Jurkat, Clone E6-1 (cell line): ENCODE measurements at places on chromosomes 7 and 10.

GRCh38 chr7:39153647-39154046 is 175.9 kb downstream of the POU6F2 start:
- no peak for DNase-seq

DNA sequence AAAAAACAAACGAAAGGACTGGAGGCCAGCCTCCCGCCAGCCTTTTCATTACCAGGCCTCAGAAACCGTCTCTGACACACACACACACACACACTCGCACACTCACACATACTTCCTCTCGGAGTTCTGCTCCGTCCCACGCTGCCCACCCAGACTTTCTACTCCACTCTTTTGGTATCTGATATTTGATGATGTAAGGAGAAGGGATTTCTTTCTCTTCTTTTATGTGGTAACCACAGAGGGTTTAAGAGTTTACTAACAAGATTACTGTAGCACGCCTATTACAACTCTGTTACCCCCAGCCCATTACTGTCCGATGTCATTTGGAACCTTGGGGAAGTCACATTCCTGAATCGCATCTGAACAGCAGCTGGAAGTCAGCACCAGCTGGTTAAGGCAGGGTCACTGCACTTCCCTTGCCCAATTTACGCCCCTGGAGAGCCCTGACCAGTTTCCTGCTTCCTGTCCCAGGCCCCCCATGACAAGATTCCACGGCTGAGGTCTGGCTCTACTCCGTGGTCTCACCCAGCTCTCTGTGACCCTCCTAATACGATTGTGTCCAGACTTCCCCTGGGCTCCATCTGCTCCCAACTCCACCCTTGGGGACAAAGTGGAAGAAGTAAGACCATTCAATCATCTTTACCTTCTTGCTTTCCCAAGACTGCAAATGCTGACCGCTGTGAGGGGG is 1.1 kb downstream of the DENND2A start:
- DNase-seq, result no peak

- DNase-seq, result no peak
Observed at GRCh38 chr10:43849551-43849950, 200.9 kb upstream of the ZNF32 start.

DNA sequence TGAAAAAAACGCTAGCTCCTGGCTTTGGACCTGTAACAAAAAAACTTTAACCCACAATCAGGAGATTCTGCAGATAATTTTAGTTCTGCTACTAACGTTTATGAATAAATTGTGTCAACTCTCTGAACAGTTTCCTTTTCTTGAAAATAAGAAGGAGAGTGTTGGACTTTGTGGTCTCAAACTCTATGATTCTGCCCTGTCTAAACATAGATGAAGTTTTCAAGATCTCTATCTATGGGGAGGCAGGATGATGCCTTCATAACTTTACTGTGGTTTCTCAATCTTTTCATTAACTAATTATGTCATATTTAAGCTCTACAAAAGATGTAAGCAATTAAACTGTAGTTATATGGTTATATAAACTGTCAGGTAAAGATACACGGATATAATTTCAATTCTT is 162.0 kb downstream of the REEP3 start:
- peak; percentile 26 for DNase-seq

- no peak for DNase-seq
Observed at GRCh38 chr10:77989081-77989724, 40.1 kb downstream of the POLR3A start.

GRCh38 chr7:158958618-158959017 is 102.3 kb downstream of the DYNC2I1 start:
- no peak for DNase-seq

GRCh38 chr10:42997849-42998165 is 79.1 kb upstream of the RET start:
- no peak for DNase-seq

- no peak for DNase-seq
Observed at GRCh38 chr7:21867226-21867625, 78.5 kb downstream of the CDCA7L start.

DNA sequence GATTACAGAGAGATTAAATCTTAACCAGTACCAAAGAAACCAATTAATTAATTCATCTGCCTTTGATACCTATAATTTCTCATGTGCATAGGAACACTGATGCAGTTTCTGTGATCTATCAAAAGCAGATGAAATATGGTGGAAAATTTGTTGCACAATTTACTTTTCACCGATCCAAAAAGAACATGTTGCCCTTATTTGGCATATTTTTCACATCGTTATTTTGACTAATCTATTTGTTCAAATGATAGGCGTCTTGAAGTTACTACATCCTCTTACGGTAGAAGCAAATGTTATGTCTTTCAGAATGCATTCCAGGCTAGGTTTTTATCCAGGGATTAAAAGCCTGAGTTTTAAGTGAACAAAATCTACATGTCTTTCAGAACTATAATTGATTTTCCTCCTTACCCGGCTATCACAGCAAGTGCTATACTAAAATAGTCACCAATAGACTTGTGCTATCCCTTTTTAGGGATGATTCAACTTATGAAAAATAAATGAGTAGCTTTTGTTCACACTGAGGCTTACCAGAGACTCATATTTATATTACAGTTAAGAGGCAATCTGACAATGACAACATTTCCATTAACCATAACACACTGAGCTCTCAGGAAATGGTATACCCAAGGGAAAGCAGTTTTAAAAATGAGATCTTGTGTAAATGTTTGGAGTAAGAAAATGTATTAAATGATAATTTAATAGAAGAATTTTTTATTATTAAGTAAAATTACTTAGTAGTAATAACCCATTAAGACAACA is 16.8 kb upstream of the TES start:
- no peak for DNase-seq

- DNase-seq, result peak; percentile 20
Observed at GRCh38 chr7:142587578-142588191, 161.6 kb upstream of the PRSS1 start.

DNA sequence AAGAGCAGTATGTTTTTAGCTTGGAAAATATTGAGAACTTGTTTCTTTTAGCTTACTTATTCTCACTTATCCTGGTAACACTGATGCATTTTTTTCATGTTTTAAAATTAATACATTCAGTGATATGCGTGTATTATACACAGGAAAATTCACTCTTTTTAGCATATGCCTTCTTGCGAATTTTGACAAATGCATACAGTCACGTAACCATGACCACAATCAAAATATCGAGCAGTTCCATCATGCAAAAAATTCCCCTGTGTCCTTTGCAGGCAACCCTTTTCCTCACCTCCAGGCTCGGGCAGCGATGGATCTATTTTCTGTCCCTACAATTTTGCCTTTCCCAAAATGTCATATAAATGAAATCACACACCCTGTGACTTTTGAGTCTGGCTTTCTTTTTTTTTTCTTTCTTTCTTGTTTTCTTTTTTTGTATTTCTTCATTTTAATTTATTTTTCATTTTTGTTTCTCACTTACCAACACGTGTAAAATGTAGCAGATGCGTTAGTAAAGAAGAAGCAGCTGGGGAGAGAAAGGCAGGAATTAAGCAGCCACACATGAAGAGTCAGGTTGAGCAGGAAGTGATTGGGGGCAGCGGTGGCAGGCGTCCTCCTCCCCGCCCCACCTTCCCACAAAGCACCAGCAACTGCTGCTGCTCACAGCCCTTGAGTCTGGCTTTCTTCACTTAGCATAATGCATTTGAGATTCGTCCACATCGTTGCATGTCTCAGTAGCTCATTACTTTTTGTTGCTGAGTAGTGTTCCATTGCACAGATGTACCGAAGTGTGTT is 29.9 kb downstream of the ADRB1 start:
- DNase-seq, result peak; percentile 91
